ENCODE measurements at places on chromosomes 4 and X.

DNA sequence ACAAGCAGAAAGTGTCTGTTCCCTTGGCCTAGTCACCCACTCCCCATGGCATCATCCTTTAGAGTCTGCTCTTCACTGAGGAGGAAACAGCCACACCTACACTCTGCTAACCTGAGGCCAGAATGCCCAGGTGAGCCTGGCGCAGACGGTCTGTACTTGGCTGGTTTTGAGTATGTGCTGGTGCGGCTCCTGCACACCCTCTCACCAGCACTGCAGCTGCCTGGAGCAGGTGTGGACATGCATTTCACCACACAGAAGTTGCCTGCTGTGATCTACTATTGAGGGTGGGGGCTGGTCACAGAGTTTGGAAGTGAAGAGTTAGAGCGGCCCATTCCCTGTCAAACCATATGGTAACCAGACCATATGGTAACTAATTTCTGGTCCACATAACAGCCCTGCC, 39.5 kb downstream of the KANTR start:
- no peak for DNase-seq

- DNase-seq: no peak
Observed at GRCh38 chrX:69016293-69016941, 148.8 kb downstream of the PJA1 start.

- DNase-seq: peak; percentile 47
Observed at GRCh38 chr4:181301735-181302710, 941.2 kb upstream of the TENM3 start.

- no peak for DNase-seq
Observed at GRCh38 chr4:128305942-128306341, 18.3 kb upstream of the PGRMC2 start.

DNA sequence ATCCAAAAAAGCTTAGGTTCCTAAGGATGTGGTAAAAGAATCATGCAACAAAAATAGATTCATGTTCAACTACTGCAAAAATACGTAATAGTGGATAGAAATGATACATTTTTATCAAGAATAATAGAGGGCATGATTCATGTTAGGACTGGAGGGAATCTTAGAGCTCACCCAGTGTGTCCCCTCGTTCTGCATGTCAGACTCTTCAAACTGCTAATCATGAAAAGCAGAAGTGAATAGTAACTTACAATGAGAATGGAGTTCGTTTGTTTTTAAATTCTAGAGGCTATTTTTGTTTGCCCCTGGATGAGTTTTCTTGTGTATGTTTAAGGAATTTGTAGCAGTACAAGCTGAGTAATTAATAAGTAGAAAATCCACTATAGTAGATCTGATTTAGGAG, 79.4 kb downstream of the MSL3 start:
- DNase-seq: no peak

DNA sequence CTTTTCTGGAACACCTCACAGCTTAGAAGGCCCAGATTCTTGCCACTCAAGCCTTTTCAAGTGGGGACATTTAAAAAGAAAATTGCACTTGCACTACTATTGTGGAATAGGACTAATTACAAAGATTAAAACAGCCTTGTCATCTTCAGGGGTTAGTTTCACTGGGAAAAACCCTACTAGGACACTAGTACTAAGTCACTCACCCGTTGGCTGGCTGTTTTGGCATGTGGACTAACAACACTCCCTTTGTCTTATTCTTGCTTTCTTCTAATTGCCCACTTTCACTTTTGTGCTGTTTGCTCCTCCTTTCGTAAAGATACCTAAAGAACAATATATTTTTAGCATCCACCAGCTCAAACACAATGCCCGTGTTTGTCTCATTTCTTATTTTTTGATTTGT, 200.9 kb upstream of the MID1 start:
- no peak for DNase-seq

- no peak for DNase-seq
Observed at GRCh38 chr4:1790005-1790404, 3.1 kb upstream of the FGFR3 start.

- DNase-seq: no peak
Observed at GRCh38 chr4:7171191-7171900, 21.0 kb upstream of the SORCS2 start.

- no peak for DNase-seq
Observed at GRCh38 chr4:93317561-93317960, 511.0 kb upstream of the ATOH1 start.

GRCh38 chr4:149266301-149266700, 549.3 kb downstream of the IQCM start:
- DNase-seq: no peak

DNA sequence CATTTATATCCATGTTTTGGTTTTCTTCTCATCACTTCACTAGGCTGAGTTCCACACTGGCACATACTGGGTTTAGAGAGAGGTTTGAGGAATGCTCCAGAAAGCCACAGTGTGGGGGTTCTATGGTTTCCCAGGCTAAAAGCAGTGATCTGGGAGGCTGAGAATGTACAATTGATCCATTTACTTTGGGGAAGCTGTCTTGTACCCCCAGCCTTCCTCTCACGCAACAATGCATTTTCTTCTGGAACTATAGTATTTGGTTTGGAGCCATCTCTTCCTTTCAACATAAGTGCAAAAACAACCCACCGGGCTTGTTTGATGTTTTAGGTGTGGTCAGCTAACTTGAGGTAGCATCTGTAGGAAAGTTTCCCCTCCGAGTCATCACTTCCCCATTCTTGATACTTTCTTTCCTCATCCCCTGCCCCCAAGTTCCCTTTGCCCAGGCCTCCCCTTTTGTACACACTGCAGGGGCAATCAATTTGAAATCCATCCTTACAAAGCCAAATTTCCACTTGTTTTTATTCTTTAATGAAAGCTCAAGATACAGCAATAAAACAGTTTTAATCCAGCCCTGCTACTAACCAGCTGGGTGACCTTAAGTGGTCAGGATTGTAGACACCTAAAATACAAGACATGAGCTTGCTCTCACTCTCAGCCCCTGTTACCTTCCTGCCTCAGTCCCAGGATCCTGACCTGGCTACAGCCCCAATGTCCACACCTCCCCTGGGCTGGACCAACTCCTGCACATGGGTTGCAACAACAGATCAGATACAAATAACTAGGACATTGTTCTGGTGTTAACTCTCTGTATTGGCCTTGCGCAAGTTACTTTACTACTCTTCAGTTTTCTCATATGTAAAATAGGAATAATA, 109.2 kb downstream of the FHDC1 start:
- no peak for DNase-seq

- DNase-seq: peak; percentile 90
Observed at GRCh38 chr4:99763635-99764101, 53.0 kb upstream of the DAPP1 start.

- DNase-seq: no peak
Observed at GRCh38 chr4:27057662-27058061, 197.0 kb downstream of the STIM2 start.

- no peak for DNase-seq
Observed at GRCh38 chr4:40238008-40238699, 41.3 kb downstream of the RHOH start.

- no peak for DNase-seq
Observed at GRCh38 chr4:38415682-38416081, 248.3 kb upstream of the KLF3 start.

DNA sequence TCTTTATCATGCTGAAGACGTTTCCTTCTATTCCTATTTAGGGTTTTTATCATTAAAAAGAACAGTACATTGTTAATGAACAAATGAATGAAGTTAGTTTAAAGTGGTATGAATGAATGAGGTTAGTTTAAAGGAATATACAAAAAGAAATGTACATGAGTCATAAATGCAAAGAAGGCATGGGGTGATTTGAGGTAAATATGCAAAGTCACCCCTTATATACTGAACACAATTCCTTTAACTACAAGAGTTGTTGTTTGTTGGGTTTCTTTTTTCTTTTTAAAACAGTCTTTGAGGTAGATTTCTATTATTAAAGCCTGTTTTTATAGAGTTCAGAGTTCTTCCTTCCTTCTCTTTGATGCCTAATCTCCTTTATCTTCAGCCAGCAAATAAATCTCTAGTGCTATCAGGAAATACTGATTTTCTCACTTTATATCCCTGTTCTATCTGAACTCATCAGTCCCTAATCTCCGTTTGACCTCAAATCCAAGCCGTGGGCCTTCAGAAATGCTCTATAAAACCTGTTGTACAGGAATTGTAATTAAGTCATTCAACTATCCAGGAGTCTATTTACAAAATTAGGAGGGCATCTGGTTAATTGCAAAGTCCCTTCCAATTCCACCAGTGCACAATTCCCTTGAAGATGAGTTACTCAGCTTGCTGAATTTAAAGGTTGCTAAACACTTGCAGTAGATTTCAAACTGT, 31.6 kb upstream of the ABCG2 start:
- DNase-seq: no peak

DNA sequence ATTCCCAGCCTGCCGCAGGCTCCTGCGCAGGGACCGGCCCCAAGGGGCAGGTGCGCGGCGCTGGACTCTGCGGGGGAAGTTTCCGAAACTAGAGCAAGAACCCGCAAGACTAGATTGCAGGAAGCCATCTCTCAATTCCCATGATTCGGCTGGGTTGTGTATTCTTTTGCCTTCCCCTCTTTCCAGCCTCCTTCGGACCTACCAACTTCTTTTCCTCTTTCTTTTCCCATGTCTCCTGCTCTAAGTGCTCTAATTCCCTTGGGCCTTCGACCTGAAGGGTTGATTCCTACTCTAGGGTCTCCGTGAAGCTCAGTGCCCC, 645 bp upstream of the OPHN1 start:
- DNase-seq: no peak

- DNase-seq: no peak
Observed at GRCh38 chrX:65772842-65773241, 105.4 kb downstream of the MSN start.

GRCh38 chr4:67546004-67546356, 677 bp upstream of the CENPC start:
- DNase-seq: no peak

DNA sequence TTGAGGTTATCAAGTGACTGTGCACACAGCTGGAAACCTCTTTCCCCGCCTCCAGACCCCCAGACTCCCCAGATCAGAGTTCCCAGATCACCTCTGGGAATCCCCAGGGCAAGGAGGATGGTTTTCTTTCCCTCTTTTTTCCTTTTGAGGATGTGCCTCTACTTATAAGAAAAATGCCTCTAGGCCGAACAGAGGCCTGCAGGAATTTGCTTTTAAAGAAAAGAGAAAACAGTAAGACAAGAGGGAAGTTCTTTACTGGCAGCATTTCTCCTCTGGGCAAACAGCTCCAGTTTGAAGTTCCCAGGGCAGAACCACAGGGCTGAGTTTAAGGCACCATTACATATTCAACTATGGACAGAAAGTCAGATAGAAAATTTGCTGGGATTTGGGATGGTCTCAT, 837.9 kb upstream of the LCORL start:
- DNase-seq: no peak

DNA sequence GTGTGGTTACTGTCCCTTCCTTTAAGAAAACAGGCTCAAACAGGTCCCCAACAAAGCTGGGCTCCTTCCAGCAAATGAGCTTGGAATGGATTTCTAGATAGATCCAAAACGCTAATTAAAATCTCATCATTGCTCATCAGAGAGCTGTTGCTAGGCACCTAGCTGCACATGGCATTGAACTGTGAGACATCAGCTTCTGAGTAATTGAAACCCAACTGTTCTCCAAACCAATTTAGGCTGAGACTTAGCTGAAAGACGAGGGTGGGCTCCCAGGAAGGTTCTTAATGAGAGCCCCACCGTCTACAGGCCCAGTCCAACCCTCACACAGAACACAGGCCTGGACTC, 59.1 kb downstream of the FAM184B start:
- no peak for DNase-seq
